AG08396 (cell line): ENCODE measurements at places on chromosomes 7 and 10.

DNA sequence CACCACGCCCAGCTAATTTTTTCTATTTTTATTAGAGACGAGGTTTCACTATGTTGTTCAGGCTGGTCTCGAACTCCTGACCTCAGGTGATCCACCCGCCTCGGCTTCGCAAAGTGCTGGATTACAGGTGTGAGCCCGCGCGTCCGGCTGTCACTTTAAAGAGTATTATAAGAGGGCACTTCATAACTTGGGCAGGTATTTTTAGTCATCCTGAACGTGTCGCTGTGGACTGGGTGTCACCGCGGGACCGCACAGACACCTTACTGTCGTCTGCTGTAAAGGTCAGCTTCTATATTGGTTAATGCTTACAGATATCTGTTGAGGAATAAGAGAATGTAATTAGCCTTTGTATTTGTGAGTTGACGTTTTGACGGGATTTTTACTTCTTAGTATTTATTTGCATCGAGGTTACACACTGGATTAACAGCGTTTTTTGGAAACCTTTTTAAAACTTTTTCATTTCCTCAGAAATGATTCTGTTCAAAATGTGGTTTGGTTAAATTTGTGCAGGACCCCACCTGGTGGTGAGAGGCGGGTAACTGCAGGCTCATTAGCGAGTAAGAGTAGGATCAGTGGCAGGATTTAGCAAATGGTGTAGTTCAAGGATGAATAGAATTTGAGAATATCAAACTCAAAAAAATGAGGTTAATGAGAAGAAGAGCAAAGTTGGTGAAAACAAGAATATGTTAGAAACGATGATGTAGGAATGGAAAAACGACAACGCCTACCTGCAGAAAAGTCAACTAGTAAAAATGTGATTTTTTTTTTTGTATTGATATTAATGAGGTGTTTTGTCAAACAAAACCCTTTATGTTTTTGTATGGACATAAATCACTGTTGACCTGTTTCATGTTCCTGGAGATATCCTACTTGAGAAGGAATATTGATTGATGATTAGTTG, 3.2 kb downstream of the DNAJB6 start:
- DNase-seq = peak; percentile 76

DNA sequence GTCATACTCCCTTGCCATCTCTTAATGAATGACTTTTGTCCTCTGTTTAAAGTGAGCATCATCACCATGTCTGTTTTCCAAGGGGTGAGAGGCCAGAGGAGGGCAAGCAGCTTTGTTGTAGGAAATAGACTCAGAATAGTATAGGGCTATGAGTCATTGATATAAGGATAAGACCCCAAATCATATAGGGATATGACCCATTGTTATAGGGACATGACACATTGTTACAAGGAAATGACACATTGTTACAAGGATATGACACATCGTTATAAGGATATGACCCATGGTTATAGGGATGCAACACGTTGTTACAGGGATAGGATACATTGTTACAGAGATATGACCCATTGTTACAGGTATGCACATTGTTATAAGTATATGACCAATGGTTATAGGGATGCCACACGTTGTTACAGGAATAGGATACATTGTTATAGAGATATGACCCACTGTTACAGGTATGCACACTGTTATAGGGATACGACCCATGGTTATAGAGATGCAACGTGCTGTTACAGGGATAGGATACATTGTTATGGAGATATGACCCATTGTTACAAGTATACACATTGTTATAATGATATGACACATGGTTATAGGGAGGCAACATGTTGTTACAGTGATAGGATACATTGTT, 311.1 kb upstream of the ADARB2 start:
- DNase-seq = no peak

DNA sequence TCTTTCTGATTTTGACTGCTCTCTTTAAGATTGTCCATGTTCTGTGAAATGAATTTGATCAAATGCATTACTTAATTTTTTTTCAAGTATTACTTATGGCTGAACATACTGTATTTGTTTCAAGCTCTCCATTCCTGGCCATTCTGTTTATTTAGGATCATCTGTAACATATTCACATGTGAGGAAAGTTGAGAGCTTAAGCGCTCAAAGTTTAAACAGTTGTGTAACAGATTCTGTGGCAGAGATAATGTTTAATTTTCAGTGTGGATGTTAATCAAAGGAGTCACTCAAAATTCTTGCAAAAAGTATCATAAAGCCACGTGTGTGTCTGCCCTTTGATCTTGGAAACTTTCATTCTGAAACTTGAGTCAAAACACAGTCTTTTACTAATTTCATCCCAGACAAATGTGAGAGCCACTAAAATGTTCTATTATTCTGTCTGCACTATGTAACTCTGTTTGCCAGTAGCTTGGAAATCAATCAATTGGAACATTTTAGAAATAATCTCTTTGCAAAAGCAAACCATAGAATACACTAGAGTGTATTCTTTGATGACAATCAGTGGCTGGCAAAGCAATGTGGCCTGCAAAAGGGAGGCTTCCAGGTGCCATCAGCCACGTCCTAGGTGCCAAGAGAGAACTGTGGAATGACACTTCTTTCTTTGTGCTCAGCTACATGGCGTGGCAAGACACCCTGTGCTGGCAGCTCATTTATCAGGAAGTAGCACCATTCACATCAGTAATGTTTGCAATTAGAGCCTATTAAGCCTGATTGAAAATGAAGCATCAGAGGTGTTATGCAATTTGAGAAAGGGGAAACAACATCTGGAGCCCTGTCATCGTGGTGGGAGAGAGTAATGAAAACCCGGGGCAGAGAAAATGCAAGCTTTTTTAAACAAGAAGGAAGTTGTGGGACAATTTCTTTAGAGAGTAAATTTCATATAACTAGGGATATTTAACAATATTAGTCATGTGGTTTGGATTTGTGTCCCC, 40.9 kb downstream of the ARL5B start:
- DNase-seq = no peak

GRCh38 chr7:158532093-158532627, 55.5 kb downstream of the PTPRN2 start:
- DNase-seq = no peak

DNA sequence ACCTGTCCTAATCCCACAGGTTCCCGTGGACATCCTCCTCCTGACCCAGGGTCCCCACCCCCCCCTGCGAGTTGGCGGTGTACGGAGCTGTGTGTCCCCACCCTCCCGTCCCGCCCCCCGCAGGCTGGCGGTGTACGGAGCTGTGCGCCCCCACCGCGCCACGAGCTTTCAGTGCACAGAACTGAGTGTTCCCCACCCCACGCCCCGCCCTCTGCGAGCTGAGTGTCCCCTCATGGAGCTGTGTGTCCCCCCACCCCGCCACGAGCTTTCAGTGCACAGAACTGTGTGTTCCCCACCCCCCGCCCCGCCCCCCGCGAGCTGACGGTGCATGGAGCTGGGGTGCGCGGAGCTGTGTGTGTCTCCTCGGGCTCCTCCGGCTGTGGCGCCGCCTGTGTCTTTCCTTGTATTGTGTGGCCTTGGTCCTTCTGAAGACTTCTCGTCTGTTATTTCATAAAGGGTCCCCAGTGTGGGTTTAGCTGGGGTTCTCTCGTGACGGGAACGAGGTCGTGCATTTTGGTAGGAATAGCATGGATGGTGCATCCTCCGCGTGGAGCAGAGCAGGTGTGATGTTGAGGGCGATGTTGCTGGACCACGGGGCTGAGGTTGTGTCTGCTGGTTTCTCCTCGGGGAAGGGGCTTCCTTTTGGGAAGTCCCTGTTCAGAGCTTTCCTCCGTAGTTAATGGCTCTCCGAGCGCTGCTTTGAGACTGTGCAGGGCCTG, 18.0 kb upstream of the JAKMIP3 start:
- no peak for DNase-seq

DNA sequence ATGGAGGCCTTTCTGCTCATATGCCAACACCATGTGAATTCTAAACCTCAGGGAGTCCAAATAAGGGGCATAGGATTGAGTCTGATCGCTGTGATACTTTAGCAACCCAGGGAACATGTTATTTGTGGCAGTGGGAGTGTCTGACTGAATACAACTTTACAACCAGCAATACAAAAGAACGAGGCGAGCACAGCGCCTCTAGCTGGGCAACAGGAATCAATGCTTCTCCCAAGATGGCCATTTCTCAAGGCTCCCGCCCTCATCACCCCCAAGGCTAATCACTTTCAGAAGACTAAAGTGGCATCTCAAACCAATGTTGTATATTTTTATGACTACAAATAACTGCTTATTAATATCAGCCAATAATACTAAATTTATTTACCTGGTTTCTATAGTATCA, 28.1 kb downstream of the YWHAG start:
- no peak for DNase-seq
